ENCODE measurements at places on chromosomes 12 and 14.

DNA sequence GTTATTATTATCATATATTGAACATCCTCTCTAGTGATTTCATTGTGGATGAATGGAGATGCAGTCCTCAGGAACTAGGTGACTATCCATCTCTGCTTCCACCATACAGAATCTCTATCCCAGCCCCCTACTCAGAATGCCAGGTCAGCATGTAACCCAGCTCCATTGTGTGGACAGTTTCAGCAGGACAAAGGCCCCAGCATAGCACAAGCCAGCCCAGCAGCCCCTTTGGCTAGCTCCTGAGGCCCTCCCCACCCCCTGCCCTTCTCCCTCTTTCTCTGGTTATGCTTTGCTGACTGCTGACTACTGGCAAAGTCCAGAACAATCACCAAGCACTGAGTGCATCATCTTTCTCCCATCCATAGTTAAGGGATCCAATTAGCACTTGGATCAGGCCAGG lies 5.8 kb upstream of the SPRYD4 start:
- DNase-seq = no peak

- no peak for DNase-seq
These were observed 165.5 kb upstream of the NOS1 start for GRCh38 chr12:117526757-117527478.

- DNase-seq = no peak
These were observed 395.2 kb upstream of the DCN start for GRCh38 chr12:91577586-91578539.

- DNase-seq = no peak
These were observed 18.0 kb upstream of the CMKLR1 start for GRCh38 chr12:108356835-108357806.

DNA sequence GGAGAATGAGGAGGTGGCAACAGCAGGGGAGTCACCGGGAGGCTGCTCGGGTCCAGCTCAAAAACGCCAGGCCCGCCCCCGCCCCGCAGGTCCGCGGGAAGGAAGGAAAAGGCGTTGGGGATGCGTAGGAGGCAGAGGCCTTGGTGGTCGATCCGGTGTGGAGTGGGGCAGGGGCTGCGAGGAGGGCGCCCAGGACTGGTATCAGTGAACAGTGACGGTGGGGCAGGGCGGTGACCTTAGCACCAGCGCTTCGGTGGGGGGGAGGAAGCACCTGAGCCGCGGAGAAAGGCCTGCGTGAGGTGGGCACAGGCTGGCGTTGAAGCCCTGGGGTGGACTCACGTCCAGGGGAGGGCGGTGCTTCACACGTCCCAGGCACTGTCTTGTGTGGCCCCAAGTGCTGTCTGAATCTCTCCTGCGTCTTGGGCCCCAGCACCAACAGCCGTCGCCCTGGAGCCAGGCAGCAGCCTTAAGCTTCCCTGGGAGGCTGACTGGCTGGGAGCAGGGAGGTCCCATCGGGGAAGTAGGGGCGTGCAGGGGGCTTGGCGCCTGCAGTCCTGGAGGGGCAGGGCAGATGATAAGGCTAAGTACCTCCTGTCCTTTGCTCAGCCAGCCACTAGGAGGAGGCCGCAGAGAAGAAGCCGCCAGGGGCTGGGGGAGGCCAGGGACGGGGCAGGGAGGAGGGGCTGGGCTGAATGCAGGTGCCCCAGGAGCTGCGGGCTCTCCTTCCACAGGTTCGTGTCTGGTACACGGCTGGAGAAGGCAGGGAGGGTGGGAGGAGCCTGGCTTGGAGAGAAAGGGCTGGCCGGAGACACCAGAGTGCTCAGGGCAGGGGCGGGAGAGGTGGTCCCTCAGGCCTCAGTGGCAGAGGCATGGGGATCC lies 26.5 kb downstream of the ZBTB42 start:
- DNase-seq = peak; percentile 34

Data from testis (tissue), 5 donors.